A673 (cell line): ENCODE measurements at places on chromosomes 16 and 17. TPM values are rescaled to one million over a fixed set of nuclear protein-coding genes. Genes with fewer than 3 reads are reported as not detected.

DNA sequence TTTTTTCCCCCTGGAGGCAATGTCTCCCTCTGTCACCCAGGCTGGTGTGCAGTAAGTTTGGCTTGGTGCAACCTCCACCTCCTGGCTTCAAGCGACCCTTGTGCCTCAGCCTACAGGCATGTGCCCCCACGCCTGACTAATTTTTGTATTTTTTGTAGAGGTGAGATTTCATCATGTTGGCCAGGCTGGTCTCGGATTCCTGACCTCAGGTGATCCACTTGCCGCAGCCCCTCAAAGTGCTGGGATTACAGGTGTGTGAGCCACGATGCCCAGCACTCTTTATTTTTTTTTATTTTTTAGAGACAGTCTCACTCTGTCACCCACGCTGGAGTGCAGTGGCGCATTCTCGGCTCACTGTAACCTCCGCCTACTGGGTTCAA is 113.2 kb downstream of the ABCC6 start:
- no peaks in the 10 kb centered on the region for H3K27me3 ChIP-seq
- no peak overlapping the region for H3K27ac ChIP-seq
- peaks cover 7% of the 10 kb centered on the region for H3K36me3 ChIP-seq
- no peaks in the 10 kb centered on the region for H3K4me1 ChIP-seq

GRCh38 chr16:54897930-54898329 is 32.7 kb upstream of the IRX5 start:
- no peak overlapping the region for H3K27ac ChIP-seq
- no peaks in the 10 kb centered on the region for H3K4me1 ChIP-seq
- H3K4me3 ChIP-seq, result no peak overlapping the region
- no peaks in the 10 kb centered on the region for H3K36me3 ChIP-seq
- no peaks in the 10 kb centered on the region for H3K27me3 ChIP-seq

DNA sequence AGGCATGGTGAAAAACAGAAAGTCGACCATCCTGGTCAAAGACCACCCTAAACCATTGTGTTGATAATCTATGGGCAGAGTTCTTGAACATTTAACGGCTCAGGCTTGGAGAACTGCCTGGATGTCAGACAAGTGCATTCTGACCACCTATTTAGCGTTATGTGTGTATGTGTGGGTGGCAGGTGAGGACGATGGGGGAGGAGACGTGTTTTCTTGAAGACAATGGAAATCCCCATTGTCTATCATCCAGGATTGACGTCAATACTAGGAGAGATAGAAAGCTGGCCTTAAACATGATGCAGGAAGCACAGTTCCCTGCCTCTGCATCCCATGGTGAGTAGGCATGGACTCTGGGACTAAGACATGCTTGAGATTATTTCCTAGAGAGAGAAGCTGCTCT is 157.4 kb upstream of the MAF start:
- no peaks in the 10 kb centered on the region for H3K4me1 ChIP-seq
- no peaks in the 10 kb centered on the region for H3K36me3 ChIP-seq
- no peak for DNase-seq
- no peak overlapping the region for H3K27ac ChIP-seq
- no peak overlapping the region for H3K4me3 ChIP-seq
- no peaks in the 10 kb centered on the region for H3K27me3 ChIP-seq

GRCh38 chr17:58641887-58642311 is 49.9 kb downstream of the TEX14 start:
- H3K27ac ChIP-seq, result no peak overlapping the region
- no peaks in the 10 kb centered on the region for H3K4me1 ChIP-seq
- peak; percentile 73 for DNase-seq
- no peaks in the 10 kb centered on the region for H3K36me3 ChIP-seq

DNA sequence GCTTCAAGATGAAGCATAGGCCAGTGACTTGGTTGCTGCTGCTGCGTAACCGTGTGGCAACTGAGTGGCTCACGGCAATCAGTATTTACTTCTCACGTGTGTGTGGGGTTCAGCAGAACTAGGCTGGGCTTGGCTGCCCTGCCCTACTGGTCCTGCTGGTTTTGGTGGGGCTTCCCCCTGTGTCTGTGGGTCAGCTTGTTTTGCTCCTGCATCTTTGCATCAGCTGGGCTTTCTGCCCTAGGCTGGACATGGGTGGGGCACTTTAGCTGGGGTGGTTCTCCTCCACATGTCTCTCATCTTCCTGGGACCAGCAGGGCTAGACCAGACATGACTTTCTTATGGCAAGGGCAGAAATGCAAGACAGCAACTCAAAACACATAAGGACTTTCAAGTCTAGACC is 550.5 kb downstream of the MAF start:
- H3K36me3 ChIP-seq, result no peaks in the 10 kb centered on the region
- no peak overlapping the region for H3K4me3 ChIP-seq
- no peak for DNase-seq
- H3K27ac ChIP-seq, result no peak overlapping the region

- H3K36me3 ChIP-seq, result no peaks in the 10 kb centered on the region
- DNase-seq, result peak; percentile 45
- H3K4me1 ChIP-seq, result no peaks in the 10 kb centered on the region
- no peak overlapping the region for H3K27ac ChIP-seq
These were observed 108.9 kb downstream of the ENGASE start for GRCh38 chr17:79183293-79184158.

GRCh38 chr16:20803561-20804214 is 2.6 kb downstream of the ERI2 start:
- no peak overlapping the region for H3K4me3 ChIP-seq
- H3K27ac ChIP-seq, result no peak overlapping the region
- DNase-seq, result no peak
- H3K36me3 ChIP-seq, result peaks cover 14% of the 10 kb centered on the region
- peaks cover 6% of the 10 kb centered on the region for H3K4me1 ChIP-seq
- no peaks in the 10 kb centered on the region for H3K27me3 ChIP-seq

GRCh38 chr16:81179219-81179618 is 59.3 kb upstream of the BCO1 start:
- no peaks in the 10 kb centered on the region for H3K36me3 ChIP-seq
- H3K27me3 ChIP-seq, result no peaks in the 10 kb centered on the region
- no peak for DNase-seq
- no peak overlapping the region for H3K4me3 ChIP-seq

DNA sequence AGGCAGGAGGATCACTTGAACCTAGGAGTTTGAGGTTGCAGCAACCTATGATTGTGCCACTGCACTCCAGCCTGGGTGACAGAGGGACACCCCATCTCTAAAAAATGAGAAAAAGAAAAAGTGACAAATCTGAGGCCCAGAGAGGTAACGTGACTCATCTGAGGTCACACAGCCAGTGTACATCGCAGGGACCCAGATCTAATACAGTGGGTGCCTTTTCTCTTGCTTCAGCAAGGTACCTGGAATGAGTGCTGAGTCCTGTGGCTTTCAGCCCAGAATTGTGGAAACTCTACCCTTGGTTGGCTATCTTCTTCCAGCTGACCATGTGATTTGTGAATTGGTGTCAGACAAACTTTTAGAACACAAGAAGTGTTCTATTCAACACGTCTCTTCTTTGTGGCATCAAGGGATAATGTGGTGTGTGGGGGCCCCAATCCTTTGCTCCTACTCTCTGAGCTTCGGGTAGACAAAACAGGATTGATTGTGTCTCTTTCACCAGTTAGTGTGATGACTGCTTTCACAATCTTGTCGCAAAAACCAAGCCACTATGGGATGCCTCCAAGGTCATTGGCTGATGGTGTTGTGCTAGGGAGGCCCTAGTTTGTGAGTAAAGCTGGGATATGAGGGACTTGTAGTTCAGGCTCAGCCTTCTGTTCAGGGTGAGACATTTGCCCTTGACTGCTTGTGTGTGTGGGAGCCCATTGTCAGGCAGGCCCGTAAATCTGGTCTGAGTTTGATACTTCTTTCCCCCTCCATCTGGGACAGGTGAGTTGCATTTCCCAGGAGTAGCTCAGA is 71.0 kb downstream of the MSI2 start:
- DNase-seq, result no peak
- no peak overlapping the region for H3K4me3 ChIP-seq
- H3K27me3 ChIP-seq, result no peaks in the 10 kb centered on the region
- H3K4me1 ChIP-seq, result peaks cover 13% of the 10 kb centered on the region
- H3K27ac ChIP-seq, result no peak overlapping the region
- H3K36me3 ChIP-seq, result no peaks in the 10 kb centered on the region

DNA sequence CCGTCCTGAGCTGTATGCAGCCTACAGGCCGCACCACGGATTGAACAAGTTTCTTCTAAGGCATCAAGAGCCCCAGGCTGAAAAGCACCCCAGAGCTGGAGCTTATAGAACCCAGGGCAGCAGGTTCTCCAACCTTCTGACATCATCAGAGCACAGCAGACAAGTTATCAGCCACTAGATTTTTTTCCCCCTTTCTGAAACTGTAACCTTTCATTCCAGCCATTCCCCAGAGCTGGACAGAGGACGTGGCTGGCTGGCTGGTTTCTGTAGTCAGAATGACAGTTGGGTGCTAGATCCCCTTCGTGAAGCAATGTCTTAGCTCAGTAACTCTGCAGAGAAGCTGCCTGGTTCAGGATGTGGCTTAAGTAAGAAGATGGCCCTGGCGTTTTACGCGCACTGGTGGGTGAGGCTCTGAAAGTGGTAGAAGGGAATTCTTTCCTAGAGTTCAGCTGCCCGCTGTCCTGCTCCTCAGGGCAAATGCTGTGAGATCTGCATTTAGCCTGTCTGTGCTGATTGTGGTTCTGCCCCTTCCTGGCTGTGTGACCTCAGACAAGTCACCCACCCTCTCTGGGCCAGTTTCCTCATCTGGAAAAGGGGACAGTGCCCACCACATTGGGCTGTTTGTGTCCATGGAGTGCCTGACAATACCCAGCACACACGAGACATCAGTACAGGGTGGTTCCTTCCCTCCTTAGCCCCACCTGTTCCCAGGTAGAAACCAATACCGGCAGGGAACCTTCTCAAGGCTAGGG is 9.1 kb downstream of the DEXI start:
- no peak overlapping the region for H3K4me3 ChIP-seq
- H3K36me3 ChIP-seq, result no peaks in the 10 kb centered on the region
- DNase-seq, result no peak
- H3K27ac ChIP-seq, result no peak overlapping the region
- no peaks in the 10 kb centered on the region for H3K27me3 ChIP-seq

- no peaks in the 10 kb centered on the region for H3K4me1 ChIP-seq
- H3K4me3 ChIP-seq, result no peak overlapping the region
- H3K27me3 ChIP-seq, result no peaks in the 10 kb centered on the region
- H3K27ac ChIP-seq, result no peak overlapping the region
- H3K36me3 ChIP-seq, result no peaks in the 10 kb centered on the region
- DNase-seq, result no peak
These were observed 10.8 kb upstream of the NME1 start for GRCh38 chr17:51142597-51142996.

DNA sequence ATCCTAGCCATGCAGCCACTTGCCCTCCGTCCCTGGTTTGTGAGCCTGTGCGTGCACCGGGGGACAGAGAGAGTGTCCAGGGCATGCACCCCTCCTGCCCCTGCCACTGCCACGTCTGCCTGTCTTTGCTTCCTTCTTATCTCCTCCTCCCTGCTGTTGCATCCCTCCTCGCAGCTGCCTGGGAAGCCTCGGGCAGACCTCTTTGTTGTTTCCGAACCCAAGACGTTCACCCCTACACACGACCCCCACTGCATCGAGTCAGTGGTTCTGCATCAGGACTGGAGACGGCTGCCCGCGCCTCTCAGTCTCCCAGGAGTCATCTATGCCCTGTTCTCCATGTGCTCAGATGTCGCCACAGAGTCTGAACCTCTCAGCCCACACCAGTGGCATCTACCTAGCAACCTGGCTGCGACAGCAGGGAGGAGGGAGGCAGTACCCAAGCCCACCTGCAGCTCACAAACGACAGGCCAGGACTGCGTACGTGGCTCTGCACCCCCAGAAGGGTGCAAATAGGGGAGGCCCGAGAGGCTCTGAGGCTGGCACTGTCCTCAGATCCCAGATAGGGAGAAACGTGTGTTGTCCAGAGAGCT is 5.2 kb downstream of the TIMP2 start:
- no peak overlapping the region for H3K27ac ChIP-seq
- DNase-seq, result no peak
- no peaks in the 10 kb centered on the region for H3K36me3 ChIP-seq

- DNase-seq, result no peak
- H3K4me1 ChIP-seq, result peaks cover 5% of the 10 kb centered on the region
- no peak overlapping the region for H3K4me3 ChIP-seq
- H3K36me3 ChIP-seq, result no peaks in the 10 kb centered on the region
These were observed 74.2 kb upstream of the MARCHF10 start for GRCh38 chr17:62882284-62882683.

- no peak overlapping the region for H3K27ac ChIP-seq
- no peak overlapping the region for H3K4me3 ChIP-seq
- H3K36me3 ChIP-seq, result no peaks in the 10 kb centered on the region
- no peaks in the 10 kb centered on the region for H3K27me3 ChIP-seq
These were observed 28.5 kb downstream of the PRSS54 start for GRCh38 chr16:58266336-58266735.

DNA sequence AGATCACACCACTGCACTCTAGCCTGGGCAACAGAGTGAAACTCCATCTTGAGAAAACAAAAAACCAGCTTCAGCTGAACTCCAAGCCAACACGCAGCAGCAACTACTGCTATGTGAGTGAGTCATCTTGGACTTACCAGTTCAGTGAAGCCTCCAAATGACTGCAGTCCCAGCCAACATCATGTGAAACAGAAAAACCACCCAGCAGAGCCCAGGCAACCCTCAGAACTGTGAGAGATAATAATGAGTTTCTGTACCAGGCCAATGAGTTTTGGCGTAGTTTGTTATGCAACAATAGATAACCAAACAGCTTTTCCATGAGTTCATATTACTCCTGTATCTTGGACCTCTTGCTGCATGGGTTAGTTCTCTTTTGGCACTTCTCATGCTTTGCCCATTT is 23.3 kb downstream of the PHF12 start:
- no peaks in the 10 kb centered on the region for H3K27me3 ChIP-seq
- peaks cover 8% of the 10 kb centered on the region for H3K4me1 ChIP-seq
- H3K4me3 ChIP-seq, result no peak overlapping the region
- H3K27ac ChIP-seq, result no peak overlapping the region
- peaks cover 24% of the 10 kb centered on the region for H3K36me3 ChIP-seq

DNA sequence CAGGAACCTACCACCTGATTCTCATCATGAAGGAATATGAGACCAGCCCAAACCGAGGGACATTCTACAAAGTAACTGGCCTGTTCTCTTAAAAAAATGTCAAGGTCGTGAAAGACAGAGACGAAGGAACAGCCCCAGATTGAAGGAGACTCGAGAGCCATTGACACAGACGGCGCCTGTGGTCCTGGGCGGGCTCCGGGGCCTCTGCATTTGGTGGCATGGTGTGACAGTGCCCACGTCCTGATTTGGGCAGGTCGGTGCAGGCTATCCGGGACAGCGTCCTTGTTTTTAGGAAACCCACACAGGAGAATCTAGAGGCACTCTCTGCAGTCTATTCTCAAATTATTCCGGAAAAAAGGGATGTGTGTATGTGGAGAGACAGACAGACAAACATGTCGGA is 64.1 kb downstream of the ADCY9 start:
- H3K27me3 ChIP-seq, result no peaks in the 10 kb centered on the region
- H3K27ac ChIP-seq, result peak overlapping the region; percentile 73
- H3K4me3 ChIP-seq, result no peak overlapping the region
- no peak for DNase-seq
- peaks cover 26% of the 10 kb centered on the region for H3K4me1 ChIP-seq

Gene CCL15
- not detected in 2 replicates for total RNA-seq

Gene TBC1D26
- total RNA-seq, result 0.11 and 0.39 TPM in 2 replicates

Gene SSTR5
- total RNA-seq, result not detected in 2 replicates

Gene OGFOD3
- 25.0 and 30.9 TPM in 2 replicates for total RNA-seq

Gene EVI2B
- 0.92 TPM in 1 of 2 replicates, not detected in the other for total RNA-seq

Gene CA10
- total RNA-seq, result not detected in 2 replicates

Gene DCAKD
- 19.1 and 21.8 TPM in 2 replicates for total RNA-seq

Gene TMEM114
- 0.86 and 1.8 TPM in 2 replicates for total RNA-seq

Gene P4HB
- 491 and 503 TPM in 2 replicates for total RNA-seq

Gene PRR35
- 0.13 TPM in 1 of 2 replicates, not detected in the other for total RNA-seq
